ENCODE measurements at places on chromosomes 4 and X. TPM values are rescaled to one million over a fixed set of nuclear protein-coding genes. Genes with fewer than 3 reads are reported as not detected.
A peak's percentile ranks its signal among the peaks of the same experiment; 100 is the strongest.

The CXCL11 gene
- total RNA-seq, result not detected

DNA sequence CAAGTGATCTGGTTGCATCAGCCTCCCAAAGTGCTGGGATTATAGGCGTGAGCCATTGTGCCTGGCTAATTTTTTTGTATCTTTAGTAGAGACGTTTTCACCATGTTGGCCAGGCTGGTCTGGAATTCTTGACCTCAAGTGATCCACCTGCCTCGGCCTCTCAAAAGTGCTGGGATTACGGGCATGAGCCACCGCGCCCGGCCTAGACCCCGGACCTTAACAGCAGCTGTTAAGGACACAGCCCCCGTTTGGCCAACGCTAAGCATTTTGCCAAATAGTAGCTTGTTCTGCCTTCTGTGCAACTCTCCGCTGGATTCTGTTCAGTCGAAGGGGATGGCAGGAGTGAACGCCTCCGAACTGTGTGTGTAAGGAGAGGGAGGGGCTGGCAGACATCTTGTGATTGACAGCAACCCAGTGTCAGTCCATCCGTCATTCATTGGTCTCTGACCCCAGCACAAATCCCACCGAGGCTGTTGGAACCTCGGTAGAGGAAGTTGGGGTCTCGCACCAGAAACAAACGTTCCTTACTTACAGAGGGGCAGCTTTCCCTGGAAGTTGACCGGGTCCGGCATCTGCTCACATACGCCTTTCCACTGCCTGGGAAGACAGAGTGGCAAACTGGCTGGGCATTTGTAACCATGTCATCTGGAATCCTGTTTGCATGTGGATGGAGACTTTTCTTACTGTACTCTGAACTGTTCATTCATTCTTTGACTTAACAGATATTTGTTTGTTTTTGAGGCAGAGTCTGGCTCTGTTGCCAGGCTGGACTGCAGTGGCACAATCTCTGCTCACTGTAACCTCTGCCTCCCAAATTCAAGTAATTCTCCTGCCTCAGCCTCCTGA is 69.4 kb downstream of the TRAPPC11 start:
- no peak for DNase-seq
- peaks cover 2% of the 10 kb centered on the region for H3K4me1 ChIP-seq
- H3K27ac ChIP-seq, result no peak overlapping the region

DNA sequence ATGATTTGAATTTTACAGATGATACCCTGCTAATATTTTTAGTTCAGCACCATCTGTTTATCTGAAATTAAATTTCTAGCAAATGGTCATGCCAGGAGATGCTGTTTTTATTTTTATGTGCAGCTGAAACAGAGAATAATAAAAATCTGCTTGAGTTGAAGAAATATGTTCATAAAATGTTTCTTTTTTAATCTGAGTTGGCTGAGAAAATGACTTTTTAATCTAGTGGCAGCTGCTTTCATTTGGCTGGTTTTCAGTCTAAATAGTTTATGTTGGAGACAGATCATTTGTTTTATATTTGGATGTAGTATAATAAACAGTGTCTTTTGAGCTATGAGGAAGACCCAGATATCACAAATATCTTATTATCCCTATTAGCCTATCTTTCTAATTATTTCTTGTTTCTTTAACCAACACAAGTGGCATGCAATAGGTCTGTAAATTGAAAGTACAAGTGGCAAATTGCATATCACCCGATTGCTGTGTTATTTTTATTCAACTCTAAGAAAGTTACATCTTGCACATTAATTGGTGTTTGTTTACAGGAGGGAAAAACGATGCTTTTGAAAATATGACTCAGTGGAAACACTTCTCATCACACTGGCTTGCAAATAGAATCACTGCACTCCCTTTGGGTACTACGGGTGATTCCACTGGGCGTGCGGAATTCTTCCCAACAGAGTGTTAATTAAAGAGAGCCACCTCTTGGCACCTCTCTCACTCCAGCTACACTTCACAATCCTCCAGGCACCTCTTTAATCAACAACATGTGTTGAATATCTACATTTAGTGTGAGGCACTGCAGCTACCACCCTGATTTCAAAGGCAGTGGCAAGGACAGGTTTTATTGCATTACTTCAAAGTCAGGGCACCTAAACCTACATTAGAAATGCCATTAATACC is 51.7 kb upstream of the AP1S2 start:
- no peaks in the 10 kb centered on the region for H3K36me3 ChIP-seq
- H3K4me3 ChIP-seq, result no peak overlapping the region
- DNase-seq, result no peak
- H3K4me1 ChIP-seq, result no peaks in the 10 kb centered on the region
- H3K27me3 ChIP-seq, result no peaks in the 10 kb centered on the region
- H3K27ac ChIP-seq, result no peak overlapping the region

DNA sequence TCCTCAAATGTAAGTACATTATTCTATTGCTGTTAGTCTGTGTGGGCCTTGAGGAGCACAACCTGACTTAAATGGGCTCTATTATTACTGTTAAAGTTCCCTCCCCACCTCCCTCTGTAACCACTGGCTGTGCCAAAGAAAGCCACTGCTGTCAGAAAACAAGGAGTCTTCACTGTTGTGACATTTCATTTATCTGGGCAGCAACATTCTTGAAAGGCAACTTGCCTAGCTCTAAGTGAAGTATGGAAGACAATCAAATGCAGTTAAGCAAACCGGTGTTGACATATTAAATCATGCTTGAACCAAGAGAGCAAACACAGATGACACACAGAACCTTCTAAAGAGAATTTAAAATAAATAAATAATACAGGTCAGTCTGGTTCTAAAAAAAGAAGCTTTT is 81.0 kb downstream of the EPHA5 start:
- H3K4me1 ChIP-seq, result no peaks in the 10 kb centered on the region
- DNase-seq, result no peak
- no peaks in the 10 kb centered on the region for H3K27me3 ChIP-seq
- no peak overlapping the region for H3K27ac ChIP-seq

DNA sequence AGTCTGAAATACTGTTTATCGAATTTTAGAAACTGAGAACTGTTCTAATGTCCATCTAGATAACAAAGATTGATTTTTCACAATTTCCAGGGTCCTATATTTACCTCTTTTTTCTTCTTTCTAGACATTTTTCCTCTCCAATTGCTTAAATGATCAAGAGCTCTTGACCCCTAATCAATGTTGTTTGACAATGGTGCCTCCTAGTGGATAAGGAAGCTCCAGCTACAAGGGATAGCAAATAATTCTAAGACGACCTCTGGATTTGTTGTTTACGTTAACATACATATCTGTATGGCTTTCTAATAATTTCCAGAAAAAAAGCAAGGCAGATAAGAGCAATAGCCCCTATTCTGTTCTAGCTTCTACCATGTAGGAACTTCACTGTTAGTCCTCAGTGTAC is 35.8 kb downstream of the GPR82 start:
- no peaks in the 10 kb centered on the region for H3K27me3 ChIP-seq
- no peak for DNase-seq
- no peaks in the 10 kb centered on the region for H3K4me1 ChIP-seq
- H3K36me3 ChIP-seq, result no peaks in the 10 kb centered on the region

DNA sequence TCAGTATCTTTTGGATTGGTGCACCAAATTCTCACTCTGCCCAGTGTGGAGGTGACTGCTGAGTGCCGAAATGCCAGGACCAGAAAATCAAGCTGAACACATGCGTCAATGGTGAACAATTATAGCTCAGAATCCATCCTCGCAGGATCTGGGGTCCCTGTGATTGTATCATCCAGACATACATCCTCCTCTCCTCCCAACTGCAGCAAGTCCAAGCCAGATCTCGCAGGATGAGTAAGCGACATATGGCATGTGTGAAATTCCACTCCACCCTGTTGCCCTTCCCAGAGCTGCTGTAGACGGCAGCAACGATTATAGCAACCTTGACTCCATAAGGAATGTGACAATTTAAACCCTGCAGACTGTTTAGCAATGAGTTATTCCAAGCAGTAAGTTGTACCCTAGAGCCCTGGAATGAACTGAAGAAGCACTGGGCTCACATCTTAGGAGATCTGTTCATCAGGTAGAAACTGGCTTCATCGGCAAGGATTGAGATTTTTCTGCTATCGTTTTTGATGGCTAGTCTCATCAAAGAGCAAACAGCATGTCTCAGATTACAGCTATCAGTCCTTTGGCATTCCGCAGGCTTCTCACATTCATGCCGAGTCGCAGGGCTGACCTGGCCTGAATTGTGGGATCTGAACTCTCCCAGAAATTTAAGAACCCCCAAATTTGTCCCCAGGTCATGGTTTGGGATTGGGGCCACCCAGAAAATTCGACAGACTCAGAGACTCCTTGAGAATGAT is 35.5 kb upstream of the SORBS2 start:
- H3K4me1 ChIP-seq, result no peaks in the 10 kb centered on the region
- H3K27ac ChIP-seq, result no peak overlapping the region
- DNase-seq, result peak; percentile 60
- H3K27me3 ChIP-seq, result no peaks in the 10 kb centered on the region
- no peak overlapping the region for H3K4me3 ChIP-seq

- no peaks in the 10 kb centered on the region for H3K36me3 ChIP-seq
- H3K27ac ChIP-seq, result no peak overlapping the region
- H3K4me1 ChIP-seq, result no peaks in the 10 kb centered on the region
- H3K4me3 ChIP-seq, result no peak overlapping the region
Observed at GRCh38 chr4:72338060-72338459, 231.0 kb downstream of the ADAMTS3 start.

DNA sequence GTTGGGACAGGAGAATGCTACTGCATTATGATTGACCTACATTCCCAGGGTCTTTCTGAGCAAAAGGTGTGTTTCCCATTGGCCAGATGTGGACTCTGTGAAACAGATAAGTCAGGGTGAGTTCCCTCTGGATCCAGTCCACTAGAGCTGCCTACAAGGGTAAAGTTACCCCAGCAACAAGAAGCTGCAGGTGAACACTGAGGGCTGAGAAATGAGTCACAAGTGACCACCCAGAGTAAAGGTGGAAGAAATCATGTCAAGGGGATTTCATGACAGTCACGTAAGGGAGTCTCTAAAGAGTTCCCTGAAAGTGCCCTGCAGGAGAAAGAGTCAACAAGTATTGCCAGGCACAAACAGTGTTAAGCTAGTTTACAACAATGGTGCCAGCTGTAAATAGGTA is 16.3 kb downstream of the F8A1 start:
- no peaks in the 10 kb centered on the region for H3K4me1 ChIP-seq
- H3K4me3 ChIP-seq, result no peak overlapping the region
- no peak overlapping the region for H3K27ac ChIP-seq
- 0 out of 2 replicates have a peak, but pooled peaks cover 13% of the 10 kb centered on the region for H3K27me3 ChIP-seq
- DNase-seq, result no peak

The HSFX3 gene
- not detected for total RNA-seq

DNA sequence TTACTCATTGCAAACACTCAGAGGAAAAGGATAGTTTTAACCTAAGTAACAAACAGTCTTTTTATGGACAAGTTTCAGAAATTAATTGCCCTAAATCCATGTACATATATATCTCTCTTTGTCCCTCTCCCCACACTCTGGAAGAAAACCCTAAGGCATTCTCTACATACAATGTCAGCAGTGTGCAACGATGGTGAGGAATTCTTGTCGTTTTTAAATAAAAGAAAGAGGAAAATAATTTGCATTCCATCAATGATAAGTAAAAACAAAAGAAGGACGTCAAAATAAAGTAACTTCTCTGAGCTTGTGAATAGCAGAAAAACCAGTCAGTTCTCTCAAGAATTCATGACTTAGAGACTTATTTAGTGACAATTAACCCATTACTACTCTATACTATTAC is 550.5 kb upstream of the DIPK2B start:
- no peaks in the 10 kb centered on the region for H3K4me1 ChIP-seq
- H3K36me3 ChIP-seq, result peaks cover 7% of the 10 kb centered on the region
- no peaks in the 10 kb centered on the region for H3K27me3 ChIP-seq
- no peak overlapping the region for H3K4me3 ChIP-seq
- no peak overlapping the region for H3K27ac ChIP-seq

- no peak overlapping the region for H3K27ac ChIP-seq
- no peaks in the 10 kb centered on the region for H3K36me3 ChIP-seq
- no peak for DNase-seq
- H3K4me1 ChIP-seq, result no peaks in the 10 kb centered on the region
Observed at GRCh38 chrX:73979551-73980131, 324.3 kb upstream of the ZCCHC13 start.

The SPANXD gene
- 1.3 TPM for total RNA-seq

The ART3 gene
- total RNA-seq, result not detected

DNA sequence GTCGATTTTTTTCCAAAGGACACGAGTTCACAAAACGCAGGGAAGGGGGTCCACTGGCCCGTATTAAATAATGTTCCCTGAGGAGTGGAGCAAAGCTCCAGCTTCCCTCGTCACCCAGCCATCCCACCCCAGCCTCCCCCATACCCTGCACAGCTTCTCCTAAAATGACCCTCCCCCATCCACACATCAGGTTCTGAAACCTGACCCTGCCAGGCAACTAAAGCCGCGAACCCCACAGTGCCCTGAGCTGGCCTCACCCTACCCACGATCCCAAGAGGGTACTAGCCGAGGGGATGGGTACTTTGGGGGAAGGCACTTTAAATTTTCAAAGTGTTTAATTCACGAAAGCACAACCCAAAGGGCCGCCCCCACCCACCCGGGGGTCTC is 634 bp downstream of the APOO start:
- H3K36me3 ChIP-seq, result no peaks in the 10 kb centered on the region
- H3K4me3 ChIP-seq, result peak overlapping the region; percentile 79
- peaks cover 16% of the 10 kb centered on the region for H3K4me1 ChIP-seq
- no peak for DNase-seq

The TCEAL4 gene
- 41.0 TPM for total RNA-seq

GRCh38 chr4:118557298-118557851 is 127.8 kb upstream of the METTL14 start:
- H3K4me1 ChIP-seq, result no peaks in the 10 kb centered on the region
- no peak overlapping the region for H3K27ac ChIP-seq
- no peaks in the 10 kb centered on the region for H3K27me3 ChIP-seq
- no peak overlapping the region for H3K4me3 ChIP-seq

GRCh38 chrX:18034945-18035344 is 173.8 kb upstream of the RAI2 start:
- no peak overlapping the region for H3K4me3 ChIP-seq
- no peak overlapping the region for H3K27ac ChIP-seq
- no peak for DNase-seq

The PRSS12 gene
- total RNA-seq, result 9.6 TPM

- no peaks in the 10 kb centered on the region for H3K36me3 ChIP-seq
- H3K27ac ChIP-seq, result no peak overlapping the region
- no peak for DNase-seq
Observed at GRCh38 chrX:148929686-148930085, 429.3 kb downstream of the AFF2 start.

GRCh38 chrX:38342853-38343778 is 9.3 kb upstream of the OTC start:
- H3K4me3 ChIP-seq, result no peak overlapping the region
- H3K27me3 ChIP-seq, result no peaks in the 10 kb centered on the region
- no peaks in the 10 kb centered on the region for H3K36me3 ChIP-seq
- H3K27ac ChIP-seq, result no peak overlapping the region

DNA sequence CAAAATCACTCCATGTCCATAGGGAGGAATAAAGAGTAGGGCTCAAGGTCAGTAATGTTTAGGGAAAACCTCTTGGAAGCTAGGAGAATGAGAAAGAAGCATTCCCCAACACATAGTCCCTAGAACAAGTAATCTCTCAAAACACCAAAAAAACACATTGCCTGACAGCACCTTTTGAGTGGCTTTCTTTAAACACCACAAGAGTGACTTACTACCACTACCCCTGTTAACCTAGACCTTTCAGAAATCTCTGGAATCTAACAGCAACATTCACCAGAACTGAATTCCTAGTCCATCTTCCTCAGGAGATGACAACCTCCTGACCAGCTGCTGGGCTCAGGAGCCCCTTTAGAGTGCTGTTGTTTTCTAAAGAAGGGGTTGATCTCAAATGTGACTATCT is 142.2 kb downstream of the SOWAHB start:
- H3K27me3 ChIP-seq, result no peaks in the 10 kb centered on the region
- no peaks in the 10 kb centered on the region for H3K4me1 ChIP-seq
- H3K27ac ChIP-seq, result no peak overlapping the region
- DNase-seq, result no peak

GRCh38 chrX:41332408-41333002 is 1.5 kb upstream of the DDX3X start:
- peak; percentile 9 for DNase-seq
- no peaks in the 10 kb centered on the region for H3K36me3 ChIP-seq
- H3K4me1 ChIP-seq, result no peaks in the 10 kb centered on the region
- peak overlapping the region; percentile 99 for H3K27ac ChIP-seq

Measured in PC-9 (cell line).